ENCODE measurements at places on chromosomes 5 and 9.

- DNase-seq = no peak
Observed at GRCh38 chr9:133521122-133522072, 3.4 kb downstream of the MYMK start.

- DNase-seq = no peak
Observed at GRCh38 chr9:80932181-80932580, 757.2 kb downstream of the TLE1 start.

GRCh38 chr9:100083448-100084127, 15.2 kb downstream of the ERP44 start:
- no peak for DNase-seq

DNA sequence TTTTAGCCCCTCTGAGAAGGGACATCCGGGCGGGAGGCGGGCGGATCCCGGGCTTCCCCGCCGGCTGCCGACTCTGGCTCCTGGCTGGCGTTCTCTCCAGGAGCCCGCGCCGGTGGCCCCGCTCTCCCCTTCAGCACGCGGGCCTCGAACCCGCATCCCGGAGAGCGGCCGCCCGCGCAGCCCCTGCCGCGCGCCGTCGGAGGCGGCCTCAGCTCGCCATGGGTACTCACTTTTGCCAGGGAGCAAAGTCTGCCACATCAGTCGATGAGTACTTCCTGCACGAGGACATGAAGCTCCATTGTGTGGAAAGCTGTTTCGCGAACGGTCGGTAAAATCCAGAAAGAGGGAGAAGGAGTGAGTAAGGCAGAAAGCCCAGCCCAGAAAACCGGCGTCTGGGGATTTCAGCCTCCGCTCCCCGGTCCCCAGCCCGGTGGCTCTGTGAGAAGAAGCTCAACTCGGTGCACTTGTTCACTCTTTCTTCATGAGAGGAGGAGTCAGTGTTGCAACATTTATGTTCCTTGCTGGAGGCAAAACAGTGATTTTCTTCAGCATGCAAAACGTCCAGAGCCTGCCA, at the start of gene PRLR:
Gene PRLR, minus strand, starts transcription at position 450 of the 574 bp plus-strand sequence. CDS start 140,867 bp downstream, outside the sequence.
- no peak for DNase-seq

GRCh38 chr5:86075139-86075538, 542.6 kb upstream of the COX7C start:
- no peak for DNase-seq

- no peak for DNase-seq
Observed at GRCh38 chr5:2581418-2581817, 170.1 kb downstream of the IRX2 start.

- DNase-seq = no peak
Observed at GRCh38 chr9:76603448-76603895, 144.5 kb downstream of the GCNT1 start.

DNA sequence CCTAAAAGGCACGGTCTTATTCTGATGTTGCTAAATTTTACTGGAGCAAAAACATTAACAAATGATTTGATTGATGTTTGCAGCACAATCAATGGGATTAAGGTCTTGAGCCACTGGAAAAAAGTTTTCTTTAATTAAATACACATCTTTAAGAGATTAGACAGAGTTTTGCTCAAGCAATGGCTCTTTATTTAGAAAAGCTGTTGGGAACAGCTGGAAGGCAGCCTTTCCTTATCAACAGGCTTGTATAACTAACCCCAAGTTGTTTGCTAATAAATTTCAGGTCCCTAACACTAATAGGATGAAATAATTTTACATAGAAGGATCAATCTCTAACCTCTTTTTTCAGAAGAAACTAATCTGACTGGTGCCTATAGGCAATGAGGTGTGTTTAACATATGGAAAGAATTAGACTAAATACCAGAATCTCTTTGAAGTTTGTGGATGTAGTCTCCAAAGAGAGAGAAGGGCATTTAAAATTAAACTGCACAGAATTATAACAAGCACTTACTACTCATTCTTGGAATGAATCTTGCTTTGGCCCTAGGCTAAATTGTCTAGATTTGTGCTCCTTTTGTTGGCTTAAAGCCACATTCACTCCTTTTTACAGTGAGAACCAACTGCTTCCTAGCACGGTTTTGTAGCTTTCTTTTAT, 67.3 kb upstream of the TNFAIP8 start:
- DNase-seq = no peak

- peak; percentile 54 for DNase-seq
Observed at GRCh38 chr9:94656200-94656599, 16.9 kb upstream of the FBP1 start.

All from CD4-positive, alpha-beta T cell treated with Interleukin-10 for 1 hour (primary cell).